ENCODE measurements at places on chromosomes 5 and 9. TPM values are rescaled to one million over a fixed set of nuclear protein-coding genes. Genes with fewer than 3 reads are reported as not detected.

The SMIM33 gene
- not detected for total RNA-seq

The QSOX2 gene
- 12.2 TPM for total RNA-seq

The TMC1 gene
- total RNA-seq, result not detected

The KIAA0825 gene
- 5.5 TPM for total RNA-seq

The FAM221B gene
- total RNA-seq, result not detected

The HTR4 gene
- total RNA-seq, result not detected

The SMAD5 gene
- total RNA-seq, result 54.3 TPM
